Activated CD4-positive, alpha-beta T cell treated with anti-CD3 and anti-CD28 coated beads, Interleukin-2, amount 50 U/mL, for 1 hour (primary cell): ENCODE measurements at places on chromosomes 2 and 18.
A peak's percentile ranks its signal among the peaks of the same experiment; 100 is the strongest.

- DNase-seq = no peak
Observed at GRCh38 chr2:200609028-200609614, 23.3 kb downstream of the AOX1 start.

GRCh38 chr2:134682726-134683125 lies 36.1 kb downstream of the TMEM163 start:
- DNase-seq = no peak

- no peak for DNase-seq
Observed at GRCh38 chr2:102013206-102014040, 21.7 kb downstream of the IL1R2 start.

DNA sequence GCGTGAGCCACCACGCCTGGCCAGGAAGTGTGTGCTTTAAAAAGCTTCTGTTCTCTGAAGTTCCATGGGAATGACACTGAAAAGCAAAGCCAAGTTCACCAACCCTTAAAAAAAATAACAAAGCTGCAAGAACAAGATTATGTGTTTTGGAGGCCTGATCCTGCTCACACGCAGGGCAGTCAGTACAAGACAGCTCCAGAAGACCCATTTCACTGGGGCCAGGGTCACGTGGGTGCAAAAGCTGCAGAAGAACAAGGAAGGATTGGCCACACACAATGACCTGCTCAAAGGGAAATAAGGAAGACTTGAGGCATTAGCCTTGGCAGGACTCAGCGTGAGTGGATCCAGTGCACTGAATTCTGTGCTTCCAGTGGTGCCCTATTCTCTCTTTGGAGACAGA lies 187.9 kb downstream of the NCK2 start:
- no peak for DNase-seq

GRCh38 chr2:5022061-5022460 lies 670.1 kb upstream of the SOX11 start:
- DNase-seq = no peak

GRCh38 chr2:28717339-28717758 lies 34.3 kb upstream of the PPP1CB start:
- DNase-seq = no peak

- DNase-seq = no peak
Observed at GRCh38 chr2:145091967-145092366, 572.0 kb upstream of the ZEB2 start.

GRCh38 chr2:104046466-104046865 lies 807.4 kb upstream of the POU3F3 start:
- no peak for DNase-seq

- DNase-seq = no peak
Observed at GRCh38 chr2:88857951-88858411, 166.5 kb downstream of the RPIA start.

DNA sequence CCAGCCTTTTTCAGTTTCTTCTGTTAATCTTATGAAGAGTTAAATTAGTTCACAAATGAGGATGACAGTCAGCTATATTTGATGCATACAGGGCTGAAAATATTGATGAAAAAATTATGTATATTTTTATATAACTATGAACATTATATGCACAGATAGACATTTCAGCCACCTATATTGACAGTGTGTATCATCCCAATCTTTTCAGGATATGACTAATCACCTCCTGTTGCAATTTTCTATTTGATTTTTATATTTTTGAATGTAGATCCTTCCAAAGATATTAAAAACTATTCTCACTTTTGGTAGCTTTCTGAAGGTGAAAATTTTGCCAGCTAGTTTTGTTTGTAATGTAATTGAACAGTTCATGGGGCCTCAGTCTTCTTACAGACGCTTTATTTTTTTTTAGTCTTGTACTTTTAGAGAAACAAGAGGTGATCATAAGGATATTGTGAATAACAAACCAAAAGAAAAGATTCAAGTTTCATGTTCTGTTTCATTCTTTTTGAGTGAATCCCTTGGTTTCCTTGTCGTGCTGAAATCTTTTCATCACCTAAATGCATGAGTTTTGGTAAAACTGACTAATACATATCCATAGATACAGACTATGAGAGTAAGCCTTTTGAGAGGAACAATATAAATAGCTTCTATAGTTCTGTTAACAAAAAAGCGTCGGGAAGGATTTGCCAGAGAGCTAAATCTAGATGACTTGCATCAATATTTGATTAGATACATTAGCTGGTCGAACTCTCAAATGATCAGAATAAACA lies 123.1 kb downstream of the ARHGAP15 start:
- DNase-seq = no peak

DNA sequence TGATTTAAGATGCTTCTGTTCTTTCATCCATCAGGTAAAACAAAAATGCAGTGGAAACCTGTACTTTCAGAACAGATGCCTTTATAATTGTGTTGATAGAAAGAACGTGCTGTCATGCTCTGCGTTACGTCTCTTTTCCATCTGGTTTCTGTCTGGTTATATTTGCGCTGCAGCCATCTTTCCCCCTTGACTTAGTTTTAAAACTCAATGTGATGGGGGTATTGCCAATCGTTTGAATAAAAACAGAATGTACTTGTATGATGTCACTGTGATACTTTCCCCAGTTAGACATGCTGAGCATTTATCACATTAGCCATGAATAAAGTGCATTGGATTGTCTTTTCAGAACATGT lies 508.6 kb downstream of the ADCYAP1 start:
- no peak for DNase-seq

DNA sequence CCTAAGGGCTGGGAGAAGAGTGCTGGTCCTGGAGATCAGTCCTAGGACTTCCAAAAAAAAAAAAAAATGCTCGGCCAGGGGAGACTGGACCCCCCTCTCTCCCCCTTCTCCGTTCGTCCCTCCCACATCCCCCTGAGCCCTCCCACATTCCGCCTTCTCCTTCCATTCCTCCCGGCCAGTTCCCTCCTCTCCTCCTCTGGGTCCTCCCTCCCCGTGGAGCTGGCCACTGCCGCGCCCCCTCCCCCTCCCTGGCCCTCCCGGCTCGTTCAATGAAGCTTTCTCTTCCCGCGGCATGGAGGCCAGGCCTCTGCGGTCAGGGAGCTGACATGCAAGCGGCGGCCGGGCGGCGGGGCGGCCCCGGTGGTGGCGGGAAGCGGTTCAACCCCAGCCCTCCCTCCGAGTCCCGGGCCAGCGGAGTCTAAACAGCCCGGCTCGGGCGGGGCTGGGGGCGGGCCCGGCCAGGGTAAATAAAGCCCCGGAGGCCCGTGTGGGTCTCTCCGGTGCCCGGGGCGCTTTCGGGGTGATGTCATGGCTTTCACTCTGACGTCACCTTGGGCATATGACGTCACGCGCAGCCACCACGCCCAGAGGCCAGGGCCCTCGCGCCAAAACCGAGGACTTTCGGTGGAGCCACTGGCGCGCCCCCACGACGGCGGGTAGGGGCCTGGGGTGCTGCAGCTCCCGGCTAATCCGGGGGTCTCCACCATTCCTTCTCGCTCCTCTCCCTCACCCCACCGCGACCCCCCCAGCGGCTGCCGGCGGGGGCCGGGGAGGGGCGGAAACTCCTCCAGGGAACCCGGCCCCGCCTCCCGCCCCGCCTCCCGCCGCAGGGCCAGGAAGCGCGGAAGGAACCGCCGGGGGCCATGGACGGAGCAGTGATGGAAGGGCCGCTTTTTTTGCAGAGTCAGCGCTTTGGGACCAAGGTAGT lies at the start of the genes DOK1 and LOXL3:
TSS of gene DOK1 (plus strand) at position 829 of the 928 bp plus-strand sequence. CDS start at position 864, 35 bp downstream.
TSS of gene LOXL3 (minus strand) at position 51 of the 928 bp plus-strand sequence. CDS start 1,308 bp downstream, outside the sequence.
- peak; percentile 77 for DNase-seq

DNA sequence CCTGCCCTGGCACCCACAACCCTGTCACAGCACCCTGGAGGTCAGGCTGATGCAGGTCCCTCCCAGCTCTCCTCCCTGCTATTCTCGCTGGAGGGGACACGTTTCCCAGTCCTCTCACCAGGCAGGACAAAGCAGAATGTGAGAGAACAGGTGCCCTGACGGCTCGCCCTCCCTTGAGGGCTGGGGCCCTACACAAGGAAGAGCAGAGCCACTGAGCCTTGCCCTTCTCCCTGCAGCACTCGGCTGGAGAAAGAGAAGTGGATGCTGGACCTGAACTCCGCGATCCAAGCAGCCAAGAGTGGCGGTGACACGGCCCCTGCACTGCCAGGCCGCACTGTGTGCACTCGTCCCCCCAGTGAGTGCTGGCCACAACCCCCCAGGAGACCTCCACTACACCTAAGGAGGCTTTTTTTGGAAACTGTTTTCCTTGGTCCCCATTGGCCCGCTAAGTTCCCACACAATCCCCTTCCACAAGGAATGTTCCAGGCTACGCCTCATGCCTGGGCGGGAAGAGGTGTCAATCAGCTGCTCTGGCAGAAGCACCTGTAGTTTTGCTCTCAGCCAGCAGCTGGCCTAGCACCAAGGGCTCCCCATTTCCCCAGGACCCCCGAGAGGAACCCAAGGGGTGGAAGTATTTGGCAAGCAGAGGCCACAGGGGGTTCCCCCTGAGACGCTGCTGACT lies 17.4 kb downstream of the STK25 start:
- DNase-seq = no peak

GRCh38 chr2:230356084-230356483 lies 29.1 kb downstream of the SP140L start:
- no peak for DNase-seq

DNA sequence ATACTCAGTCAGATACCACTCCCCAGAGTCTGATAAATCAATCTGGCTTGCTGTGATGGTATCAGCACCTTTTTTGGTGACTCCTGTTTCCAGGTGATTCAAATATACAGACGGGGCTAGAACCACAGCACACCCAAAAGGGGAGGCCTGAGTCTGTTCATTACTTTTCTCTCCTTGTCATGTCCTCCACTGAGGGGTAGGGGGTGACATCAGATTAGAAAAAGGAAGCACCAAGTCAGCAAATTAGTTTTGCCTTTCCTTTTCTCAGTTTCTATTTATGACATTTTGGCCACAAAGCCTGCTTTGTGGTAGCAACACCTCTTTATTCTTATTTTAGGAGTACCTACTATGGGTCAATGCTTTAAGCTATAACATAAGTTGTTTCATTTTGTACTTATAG lies 127.4 kb downstream of the CCDC102B start:
- no peak for DNase-seq

GRCh38 chr2:184449760-184450159 lies 148.6 kb upstream of the ZNF804A start:
- no peak for DNase-seq

DNA sequence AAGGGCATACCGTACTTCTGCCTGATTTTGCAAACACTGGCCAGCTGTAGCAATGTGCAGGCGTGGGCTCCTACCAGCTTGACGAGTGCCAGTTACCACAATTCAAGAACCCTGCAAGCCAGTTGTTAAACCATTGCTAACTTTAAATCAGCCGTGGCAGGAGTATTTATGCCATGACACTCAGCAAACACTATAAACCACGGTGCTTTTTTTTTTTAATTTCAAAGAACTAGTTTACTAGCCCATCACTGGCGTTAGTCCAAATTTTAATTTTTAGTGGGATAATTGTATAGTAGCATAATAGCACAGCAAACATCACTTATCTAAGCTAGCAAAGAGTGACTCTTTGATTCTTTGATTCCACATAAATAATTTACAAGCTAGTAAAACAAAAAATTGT lies 111.1 kb downstream of the COL4A4 start:
- DNase-seq = no peak

GRCh38 chr2:236934656-236935055 lies 151.0 kb upstream of the COPS8 start:
- no peak for DNase-seq

DNA sequence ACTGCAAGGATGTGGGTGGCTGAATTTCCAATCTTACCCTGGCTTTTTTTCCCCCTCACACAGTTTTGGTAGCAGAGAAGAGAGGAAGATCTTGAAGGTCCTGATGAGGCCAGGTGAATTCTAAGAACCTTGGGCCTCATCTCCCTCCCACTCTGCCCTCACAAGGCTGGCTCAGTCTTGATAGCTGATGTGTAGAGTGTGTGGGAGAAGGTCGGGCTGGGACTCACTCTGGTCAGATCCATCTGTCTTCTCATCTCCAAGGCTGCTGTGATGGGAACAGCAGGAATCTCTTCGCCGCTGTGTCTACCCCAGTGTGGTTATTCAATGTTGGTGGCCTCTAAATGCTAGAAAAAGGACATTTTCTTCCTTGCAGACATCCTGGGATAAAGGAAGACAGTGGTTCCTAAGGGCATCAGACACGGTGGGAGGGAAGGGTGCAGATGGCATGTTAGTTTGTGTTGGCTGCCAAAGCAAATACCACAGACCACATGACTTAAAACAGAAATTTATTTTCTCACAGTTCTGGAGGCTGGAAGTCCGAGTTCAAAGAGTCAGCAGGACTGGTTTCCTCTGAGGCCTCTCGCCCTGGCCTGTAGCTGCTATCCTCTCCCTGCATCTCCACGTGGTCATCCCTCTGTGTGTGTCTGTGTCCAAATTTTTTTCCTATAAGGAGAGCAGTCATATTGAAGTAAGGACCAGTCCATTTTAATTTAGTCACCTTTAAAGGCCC lies 37.6 kb upstream of the MGAT4A start:
- DNase-seq = no peak

GRCh38 chr2:181677912-181678586 lies 2.3 kb downstream of the NEUROD1 start:
- DNase-seq = peak; percentile 54

DNA sequence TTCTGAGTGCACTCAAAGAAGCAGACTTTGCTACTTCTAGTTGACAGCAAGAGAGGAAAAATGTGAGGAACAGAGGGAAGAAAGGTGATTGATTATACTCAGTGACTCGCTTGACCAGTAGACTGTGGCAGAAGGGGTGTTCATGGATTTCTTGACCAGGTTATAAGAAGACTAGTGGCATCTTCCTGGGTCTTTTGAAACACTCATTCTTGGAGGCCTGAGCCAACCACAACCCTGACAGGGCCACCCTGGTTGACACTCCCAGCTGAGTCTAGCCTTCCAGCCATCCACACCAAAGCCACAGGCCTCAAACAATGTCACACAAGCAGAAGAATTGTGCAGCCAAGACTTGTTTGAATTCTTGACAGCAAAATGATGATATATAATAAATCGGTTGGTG lies 366.3 kb downstream of the SS18 start:
- no peak for DNase-seq

DNA sequence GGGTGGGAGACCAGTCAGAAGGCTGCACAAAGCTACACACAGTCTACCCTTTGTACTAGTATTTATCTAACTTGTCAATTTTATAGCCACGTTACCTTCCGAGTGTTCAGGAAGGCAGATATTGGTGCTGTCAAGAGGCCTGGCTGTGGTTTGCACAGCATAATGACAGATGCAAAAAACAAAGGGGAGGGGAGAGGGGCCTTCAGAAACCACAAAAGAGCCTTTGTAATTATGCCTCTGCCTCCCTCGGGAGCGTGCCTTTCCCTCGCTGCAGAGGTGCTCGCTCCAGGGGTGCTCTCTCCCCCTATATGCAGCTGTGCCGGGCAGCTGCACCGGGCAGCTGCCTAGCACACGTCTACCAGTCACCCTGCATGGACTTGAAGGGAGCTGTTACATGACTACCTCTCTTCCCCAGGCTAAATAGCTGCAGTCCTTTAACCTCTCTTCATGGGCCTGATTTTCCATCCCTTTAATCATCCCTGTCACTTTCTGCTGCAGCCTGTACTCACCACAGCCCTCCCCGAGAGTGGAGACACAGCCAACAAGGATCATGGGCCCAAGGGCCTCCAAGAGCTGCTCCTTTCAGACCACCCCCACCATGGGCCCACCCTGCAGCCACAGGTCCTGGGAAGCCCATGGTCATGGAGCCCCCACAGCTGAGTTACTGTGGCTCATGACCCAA lies 168.4 kb upstream of the PKDCC start:
- no peak for DNase-seq
